ENCODE measurements at places on chromosomes 1 and 21. TPM values are rescaled to one million over a fixed set of nuclear protein-coding genes. Genes with fewer than 3 reads are reported as not detected.
A peak's percentile ranks its signal among the peaks of the same experiment; 100 is the strongest.

- DNase-seq: no peak
- no peaks in the 10 kb centered on the region for H3K4me1 ChIP-seq
- no peak overlapping the region for H3K27ac ChIP-seq
Observed at GRCh38 chr1:100433563-100433962, 81.3 kb downstream of the CDC14A start.

DNA sequence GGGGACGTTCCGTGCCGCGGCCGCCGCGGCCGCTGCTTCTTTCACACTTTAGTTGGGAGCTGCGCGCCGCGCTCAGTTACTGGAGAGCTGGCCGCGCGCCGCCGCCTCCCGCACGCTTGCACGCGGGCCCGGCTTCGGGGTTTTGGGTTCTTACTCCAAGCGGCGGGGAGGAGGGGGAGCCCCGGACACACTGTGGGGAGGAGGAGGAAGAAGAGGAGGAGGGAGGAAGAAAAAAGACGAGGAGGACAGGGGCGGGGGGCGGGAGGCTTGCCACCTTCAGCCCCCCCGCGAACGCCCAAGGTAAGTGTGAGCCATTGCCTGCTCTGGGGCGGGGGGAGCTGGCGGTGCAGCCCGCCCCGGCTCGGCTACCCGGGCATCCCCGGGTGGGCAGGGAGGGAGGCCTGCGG, 243 bp downstream of the C1orf21 start:
- H3K27ac ChIP-seq: no peak overlapping the region

DNA sequence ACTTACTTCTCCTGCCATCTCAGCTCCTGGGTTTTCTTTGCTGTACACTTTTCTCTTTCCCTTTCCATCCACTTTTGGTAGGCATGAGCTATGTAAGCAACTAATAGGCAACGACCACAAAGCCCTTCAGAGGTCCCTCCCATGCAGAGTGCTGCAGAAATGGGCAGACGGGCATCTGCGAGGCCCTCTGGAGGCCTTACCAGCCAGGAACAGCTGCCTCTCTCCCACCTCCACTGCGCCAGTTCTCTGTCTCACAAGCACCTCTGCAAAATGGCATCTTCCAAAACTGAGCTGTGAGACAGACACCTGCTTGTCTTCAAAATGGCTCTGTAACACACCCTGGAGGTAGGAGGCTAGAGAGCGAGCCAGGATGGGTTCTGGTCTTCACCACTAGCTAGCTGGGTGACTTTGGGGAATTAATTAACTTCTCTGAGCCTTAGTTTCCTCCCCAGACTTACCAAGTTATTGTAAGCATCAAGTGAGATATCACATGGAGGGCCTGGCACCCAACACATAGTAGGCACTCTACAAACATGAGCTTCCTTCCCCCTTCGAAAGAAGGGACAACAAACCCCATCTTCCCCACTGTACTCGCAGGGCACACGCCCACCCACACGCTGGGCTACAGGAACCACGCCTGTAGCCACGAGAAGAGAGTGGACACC, 62.0 kb downstream of the BCAR3 start:
- H3K27ac ChIP-seq: no peak overlapping the region
- H3K27me3 ChIP-seq: no peaks in the 10 kb centered on the region
- H3K36me3 ChIP-seq: no peaks in the 10 kb centered on the region
- H3K4me1 ChIP-seq: peaks cover 25% of the 10 kb centered on the region
- DNase-seq: no peak
- no peak overlapping the region for H3K4me3 ChIP-seq

Gene LDLRAD1
- not detected for total RNA-seq

Gene ZDHHC18
- total RNA-seq: 29.2 TPM

DNA sequence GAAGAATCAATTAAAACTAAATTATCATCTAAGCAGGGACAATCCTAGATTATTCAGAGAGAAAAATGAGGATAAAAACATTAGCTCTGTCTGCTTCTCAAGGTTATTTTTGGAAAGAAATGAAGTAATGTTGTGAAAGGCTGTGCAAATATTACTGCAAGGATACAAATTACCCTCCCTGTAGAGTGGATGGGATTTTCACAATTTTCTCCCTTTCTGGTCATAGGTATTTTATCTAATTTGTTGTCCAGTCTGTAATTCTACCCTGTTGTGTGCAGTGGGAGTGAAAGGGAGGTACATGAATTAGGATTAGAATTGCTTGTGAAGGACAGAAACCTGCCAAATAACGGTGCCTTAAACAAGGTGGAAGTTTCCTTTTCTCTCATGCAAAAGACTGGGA, 54.7 kb downstream of the MAP3K7CL start:
- no peak for DNase-seq
- no peaks in the 10 kb centered on the region for H3K4me1 ChIP-seq
- H3K4me3 ChIP-seq: no peak overlapping the region
- H3K27ac ChIP-seq: no peak overlapping the region

DNA sequence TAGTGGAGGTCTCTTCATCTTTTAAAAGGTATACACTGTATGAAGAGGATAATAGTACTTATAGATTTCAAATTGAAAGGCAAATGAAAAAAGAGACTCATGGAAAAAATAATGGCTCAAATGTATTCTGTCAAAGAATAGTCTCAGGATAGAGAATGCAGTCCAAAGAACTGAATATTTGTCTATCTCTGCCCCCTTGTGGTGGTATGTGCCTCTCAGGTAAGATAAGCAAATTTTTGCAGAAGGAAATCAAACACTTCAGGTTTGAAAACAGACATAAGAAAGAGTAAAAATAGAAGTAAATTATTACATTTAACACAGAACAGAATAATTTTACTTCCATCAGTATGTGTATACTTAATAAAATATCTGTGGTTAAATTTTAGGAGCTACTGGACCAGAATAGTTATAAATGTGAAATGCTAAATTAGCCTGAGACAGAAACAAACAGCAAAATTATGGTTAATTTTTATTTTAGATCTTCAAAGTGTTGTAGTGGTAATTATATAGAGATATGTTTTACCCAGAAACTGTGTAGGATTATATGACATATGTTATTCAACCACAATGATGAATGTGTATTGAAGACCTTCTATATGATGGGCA, 164.4 kb upstream of the PALMD start:
- no peak overlapping the region for H3K4me3 ChIP-seq
- H3K36me3 ChIP-seq: no peaks in the 10 kb centered on the region
- no peaks in the 10 kb centered on the region for H3K4me1 ChIP-seq
- no peaks in the 10 kb centered on the region for H3K27me3 ChIP-seq

- no peaks in the 10 kb centered on the region for H3K36me3 ChIP-seq
- DNase-seq: no peak
- H3K4me3 ChIP-seq: no peak overlapping the region
- no peaks in the 10 kb centered on the region for H3K4me1 ChIP-seq
Observed at GRCh38 chr1:125119024-125119441, 3934.3 kb downstream of the SRGAP2C start.

Gene LMX1A
- not detected for total RNA-seq

Gene NBPF20
- 0.37 TPM for total RNA-seq

DNA sequence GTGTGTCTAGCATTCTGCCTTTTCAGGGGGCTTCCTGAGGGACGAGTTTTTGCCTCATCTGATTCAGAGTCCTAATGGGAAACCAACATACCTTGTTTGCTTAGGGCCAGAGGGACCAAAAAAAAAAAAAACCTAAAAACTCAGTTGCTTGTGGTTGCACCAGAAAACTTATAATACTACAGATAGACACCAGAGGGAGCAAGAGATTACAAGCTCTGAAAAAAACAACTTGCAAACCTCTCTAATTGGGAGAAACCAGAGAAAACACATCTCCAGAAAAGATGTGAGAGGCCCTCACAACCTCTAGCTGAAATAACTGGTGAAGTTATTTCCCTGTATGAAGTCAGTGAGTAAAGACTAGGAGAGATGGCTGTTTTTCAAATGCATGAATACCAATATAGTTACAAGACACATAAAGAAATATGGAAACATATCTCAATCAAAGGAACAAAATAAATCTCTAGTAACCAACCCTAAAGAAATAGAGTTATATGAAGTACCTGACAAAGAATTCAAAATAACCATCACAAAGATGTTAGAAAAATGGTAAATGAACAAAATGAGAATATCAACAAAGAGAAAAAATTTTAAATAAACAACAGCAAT, 233.7 kb upstream of the NFIA start:
- H3K27ac ChIP-seq: no peak overlapping the region
- peak; percentile 1 for DNase-seq
- no peaks in the 10 kb centered on the region for H3K27me3 ChIP-seq
- no peak overlapping the region for H3K4me3 ChIP-seq
- H3K36me3 ChIP-seq: no peaks in the 10 kb centered on the region
- H3K4me1 ChIP-seq: no peaks in the 10 kb centered on the region

Gene OR14K1
- total RNA-seq: not detected

GRCh38 chr1:219427403-219427802, 185.5 kb downstream of the ZC3H11B start:
- H3K36me3 ChIP-seq: no peaks in the 10 kb centered on the region
- no peaks in the 10 kb centered on the region for H3K27me3 ChIP-seq
- DNase-seq: no peak
- no peak overlapping the region for H3K4me3 ChIP-seq
- no peak overlapping the region for H3K27ac ChIP-seq

Gene HPDL
- total RNA-seq: 60.6 TPM

Gene ARHGEF10L
- total RNA-seq: 39.6 TPM

DNA sequence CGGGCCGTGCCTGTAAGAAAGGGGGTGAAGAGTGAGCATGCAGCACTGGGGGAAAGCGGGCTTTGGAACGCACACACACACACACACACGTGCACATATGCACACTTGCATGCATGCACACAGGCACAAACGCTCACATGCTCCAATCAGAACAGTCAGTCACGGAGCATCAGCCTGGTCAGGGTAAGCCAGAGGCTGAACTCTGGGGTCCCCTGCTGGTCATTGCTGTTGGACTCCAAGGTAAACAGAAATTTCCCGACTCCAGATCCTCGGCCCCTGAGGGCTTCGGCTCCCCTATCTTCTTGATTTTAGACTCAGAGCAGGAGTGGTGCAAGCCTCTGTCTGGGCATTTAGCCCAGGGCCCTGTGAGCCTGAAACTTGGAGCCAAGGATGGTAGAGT, 54.2 kb downstream of the SYT2 start:
- no peak overlapping the region for H3K27ac ChIP-seq
- peaks cover 2% of the 10 kb centered on the region for H3K4me1 ChIP-seq
- peak; percentile 59 for DNase-seq

Gene PARK7
- total RNA-seq: 377 TPM

Gene CD5L
- not detected for total RNA-seq

DNA sequence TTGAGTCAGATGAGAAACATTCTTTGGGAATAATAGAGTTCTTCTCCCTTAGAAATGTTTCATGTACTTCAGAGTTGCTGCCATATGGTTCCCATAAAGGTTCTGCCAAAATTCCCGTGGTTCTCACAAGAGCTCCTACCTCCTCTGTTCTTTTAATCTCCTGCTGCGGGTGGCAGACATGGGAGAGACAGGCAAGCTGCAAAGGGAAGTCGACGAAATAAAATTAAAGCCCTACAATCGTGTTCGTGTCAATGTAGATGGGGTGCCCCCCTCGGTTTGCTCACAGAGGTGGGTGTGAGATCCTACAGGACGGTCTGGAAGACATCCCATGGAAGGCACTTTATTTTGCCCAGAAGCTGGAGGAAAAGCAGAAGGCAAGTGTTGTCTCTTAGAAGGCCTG, 276.0 kb downstream of the RWDD3 start:
- no peak overlapping the region for H3K27ac ChIP-seq
- H3K4me3 ChIP-seq: no peak overlapping the region
- DNase-seq: no peak
- peaks cover 11% of the 10 kb centered on the region for H3K4me1 ChIP-seq
- no peaks in the 10 kb centered on the region for H3K27me3 ChIP-seq

GRCh38 chr1:178537382-178538090, 24.6 kb downstream of the TEX35 start:
- H3K4me1 ChIP-seq: no peaks in the 10 kb centered on the region
- no peaks in the 10 kb centered on the region for H3K27me3 ChIP-seq
- DNase-seq: no peak
- no peak overlapping the region for H3K27ac ChIP-seq
- no peaks in the 10 kb centered on the region for H3K36me3 ChIP-seq

All from H1 (cell line).